Occipital lobe (tissue), 3 donors: ENCODE measurements at places on chromosomes 16 and 17.

GRCh38 chr17:17228521-17229279 lies 8.3 kb downstream of the FLCN start:
- no peak for DNase-seq

DNA sequence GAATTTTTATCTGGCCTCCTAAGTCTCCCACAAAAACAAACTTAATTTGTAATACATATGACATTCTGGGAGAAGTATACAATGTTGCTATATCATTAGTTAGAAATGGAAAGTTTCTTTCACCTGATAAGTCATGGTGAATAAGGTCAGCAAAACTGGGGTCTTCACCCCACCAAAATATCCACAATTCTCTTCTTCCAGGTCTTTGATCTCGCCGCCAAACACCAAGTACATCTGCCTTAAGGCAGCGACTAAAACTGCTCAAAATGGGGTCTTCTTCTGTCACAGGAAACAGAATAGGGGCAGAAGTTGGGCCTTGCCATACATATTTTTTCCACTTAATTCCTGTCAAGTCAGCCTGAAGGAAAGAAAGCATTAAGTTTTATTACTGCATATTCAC lies 2.1 kb downstream of the MED13 start:
- DNase-seq, result no peak

- DNase-seq, result no peak
Observed at GRCh38 chr17:44360826-44361225, 2.8 kb downstream of the FAM171A2 start.

- DNase-seq, result no peak
Observed at GRCh38 chr16:84119368-84119767, 2.6 kb upstream of the MBTPS1 start.

DNA sequence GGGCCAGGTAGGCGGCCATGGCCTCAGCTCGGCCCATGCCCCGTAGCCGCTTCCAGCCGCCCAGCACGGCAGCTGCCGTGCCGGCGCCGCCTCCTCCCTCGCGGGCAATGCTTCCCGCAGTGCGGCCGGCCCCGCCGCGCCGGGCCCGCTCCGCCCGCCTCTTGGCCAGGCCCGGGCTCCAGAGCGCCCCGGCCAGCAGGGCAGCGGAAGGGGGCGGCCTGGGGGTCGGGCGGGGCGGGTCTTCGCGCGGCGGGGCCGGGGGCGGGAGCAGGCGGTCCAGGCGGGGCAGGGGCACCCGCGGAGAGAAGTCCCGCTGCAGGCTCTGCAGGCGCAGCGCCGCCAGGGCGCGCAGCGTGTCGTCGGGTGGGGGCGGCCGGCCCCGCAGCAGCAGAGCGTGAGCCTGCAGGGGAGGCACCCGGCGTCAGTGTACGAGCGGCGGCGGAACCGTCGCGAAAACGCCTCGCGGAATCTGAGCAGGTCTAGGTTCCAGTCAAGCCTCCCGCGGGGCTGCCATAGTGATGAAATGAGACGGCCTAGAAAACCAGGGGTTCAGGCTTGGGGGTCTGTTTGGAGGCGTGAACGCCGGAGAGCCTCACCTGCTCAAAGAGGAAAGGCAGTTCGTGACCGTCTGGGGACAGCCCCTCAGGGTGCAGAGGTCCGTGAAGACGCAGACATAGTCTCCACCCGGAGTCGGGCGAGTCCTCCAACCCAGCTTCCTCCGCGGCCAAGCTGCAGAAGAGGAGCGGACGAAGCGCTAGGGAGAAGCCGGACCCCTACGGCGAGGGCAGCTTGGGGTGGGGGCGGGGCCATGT lies 6.6 kb downstream of the PLEKHH3 start:
- DNase-seq, result no peak
